ENCODE measurements at places on chromosomes 3 and 15. TPM values are rescaled to one million over a fixed set of nuclear protein-coding genes. Genes with fewer than 3 reads are reported as not detected.

ISLR2 gene
- total RNA-seq: not detected

CSPG5 gene
- 0.58 TPM for total RNA-seq

GATA2 gene
- not detected for total RNA-seq

TERC gene
- total RNA-seq: 21.7 TPM

CPEB1 gene
- total RNA-seq: 1.2 TPM

RTP4 gene
- 3.4 TPM for total RNA-seq

GOLGA6B gene
- total RNA-seq: not detected

CSTA gene
- total RNA-seq: not detected

BCHE gene
- total RNA-seq: not detected

NRROS gene
- 26.5 TPM for total RNA-seq

GAP43 gene
- total RNA-seq: not detected

ZNF620 gene
- 2.5 TPM for total RNA-seq

CHRM5 gene
- total RNA-seq: not detected

IGSF10 gene
- total RNA-seq: not detected

GPR176 gene
- 0.16 TPM for total RNA-seq

OSTN gene
- total RNA-seq: not detected

ARPIN gene
- total RNA-seq: not detected

ITIH4 gene
- total RNA-seq: 5.5 TPM

GLCE gene
- total RNA-seq: 2.8 TPM

CPLX3 gene
- 0.11 TPM for total RNA-seq

BLM gene
- 53.6 TPM for total RNA-seq

GREM1 gene
- not detected for total RNA-seq

PSTPIP1 gene
- total RNA-seq: 113 TPM

PRKCD gene
- total RNA-seq: 21.5 TPM

GABRB3 gene
- not detected for total RNA-seq

PLSCR5 gene
- total RNA-seq: not detected

SLC6A1 gene
- not detected for total RNA-seq

ATP10A gene
- total RNA-seq: 17.8 TPM

RASGRP1 gene
- 105 TPM for total RNA-seq

Measured in activated CD8-positive, alpha-beta T cell treated with anti-CD3 and anti-CD28 coated beads for 36 hours (primary cell).